ENCODE measurements at places on chromosomes 6 and 20.
A peak's percentile ranks its signal among the peaks of the same experiment; 100 is the strongest.

DNA sequence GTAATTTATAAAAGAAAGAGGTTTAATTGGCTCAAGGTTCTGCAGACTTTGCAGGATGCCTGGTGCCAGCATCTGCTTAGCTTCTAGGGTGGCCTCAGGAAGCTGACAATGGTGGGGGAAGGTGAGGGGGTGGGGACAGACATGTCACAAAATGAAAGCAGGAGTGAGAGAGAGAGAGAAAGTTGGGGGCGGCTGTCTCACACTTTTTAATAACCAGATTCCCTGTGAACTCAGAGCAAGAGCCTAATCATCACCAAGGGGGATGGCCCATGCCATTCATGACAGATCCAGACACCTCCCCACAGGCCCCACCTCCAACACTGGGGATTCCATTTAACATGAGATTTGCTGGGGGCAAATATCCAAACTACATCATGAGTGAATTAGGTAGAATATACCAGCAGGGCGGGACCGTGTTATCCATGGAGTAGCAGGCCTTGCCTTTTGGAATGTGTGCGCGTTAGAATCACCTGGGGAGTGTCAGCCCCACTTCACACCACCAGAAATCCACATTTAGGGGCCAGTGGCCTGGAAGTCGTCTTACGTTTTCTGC lies 258.8 kb downstream of the CDH4 start:
- no peak for DNase-seq

DNA sequence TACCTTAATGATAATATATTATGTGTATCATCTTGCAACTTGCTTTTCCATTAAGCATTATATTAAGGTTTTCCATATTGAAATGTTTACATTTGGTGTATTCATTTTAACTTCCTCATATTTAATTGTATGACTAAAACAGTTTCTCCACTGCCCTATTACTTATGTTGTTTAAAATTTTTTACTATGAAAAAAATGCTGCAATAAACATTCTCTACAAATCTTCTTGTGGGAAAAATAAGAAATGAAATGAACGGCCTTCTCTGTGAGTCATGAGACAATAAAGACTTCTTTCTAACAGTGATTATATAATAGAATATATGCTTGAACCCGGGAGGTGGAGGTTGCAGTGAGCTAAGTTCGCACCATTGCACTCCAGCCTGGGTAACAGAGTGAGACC lies 25.5 kb downstream of the FASTKD5 start:
- DNase-seq = no peak

DNA sequence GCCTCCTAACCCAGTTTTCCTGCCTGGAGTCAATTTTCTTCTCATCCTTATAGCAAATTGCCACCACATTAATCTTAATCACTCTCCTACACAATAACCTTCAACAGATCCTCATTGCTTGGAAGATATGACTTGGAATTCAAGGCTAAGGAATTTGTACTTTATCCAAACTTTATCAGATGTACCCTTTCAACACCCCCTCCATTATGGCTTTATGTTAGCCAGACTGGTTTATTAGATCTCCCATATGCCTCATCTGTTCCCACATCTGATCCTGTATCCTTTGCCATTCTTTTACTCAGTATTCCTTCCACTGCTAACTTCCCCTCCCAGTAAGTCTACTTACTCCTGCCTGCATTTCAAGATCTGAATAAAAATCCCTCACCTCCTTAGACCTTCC lies 4.0 kb upstream of the FRK start:
- DNase-seq = no peak

GRCh38 chr6:26045928-26046368 lies 41.3 kb upstream of the HFE start:
- no peak for DNase-seq

- DNase-seq = no peak
These were observed 354.1 kb downstream of the RFPL4B start for GRCh38 chr6:112701201-112701600.

GRCh38 chr6:51260003-51260402 lies 441.3 kb downstream of the TFAP2B start:
- no peak for DNase-seq

DNA sequence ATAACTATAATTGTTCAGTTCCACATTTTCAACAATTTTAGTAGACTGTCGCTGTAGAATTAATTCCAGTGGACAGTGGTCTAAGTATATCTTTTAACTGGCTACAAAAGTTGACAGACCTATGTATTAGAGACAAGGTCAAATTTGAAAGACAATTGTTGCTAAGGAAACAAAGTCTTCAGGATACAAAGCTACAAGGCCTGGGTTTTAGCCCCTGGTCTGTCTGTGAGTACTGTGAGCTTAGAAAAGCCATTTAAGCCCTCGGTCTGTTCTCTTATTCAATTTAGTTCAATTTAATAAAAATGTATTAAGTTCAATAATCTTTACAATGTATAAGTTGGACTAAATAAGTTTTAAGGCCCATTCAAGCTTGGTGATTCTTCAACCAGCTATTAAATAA lies 352.5 kb downstream of the HDGFL1 start:
- DNase-seq = no peak

DNA sequence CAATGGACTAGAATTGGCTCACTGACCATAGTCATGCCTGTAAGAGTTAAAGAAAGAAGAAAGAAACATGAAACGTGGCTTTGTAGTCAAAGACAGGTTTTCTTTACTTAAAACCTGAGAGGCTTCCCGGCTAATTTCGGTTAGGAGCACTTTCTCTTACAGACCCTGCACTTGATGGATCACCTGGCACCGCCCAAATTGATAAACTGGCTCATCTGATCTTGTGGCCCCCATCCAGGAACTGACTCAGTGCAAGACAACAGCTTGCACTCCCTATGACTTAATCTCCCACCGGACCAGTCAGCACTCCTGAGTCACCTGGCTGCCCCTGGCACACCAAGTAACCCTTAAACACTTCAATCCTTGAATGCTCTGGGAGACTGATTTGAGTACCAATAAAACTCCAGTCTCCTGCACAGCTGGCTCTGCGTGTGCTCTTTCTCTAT lies 12.3 kb downstream of the TMEM14B start:
- DNase-seq = peak; percentile 54

DNA sequence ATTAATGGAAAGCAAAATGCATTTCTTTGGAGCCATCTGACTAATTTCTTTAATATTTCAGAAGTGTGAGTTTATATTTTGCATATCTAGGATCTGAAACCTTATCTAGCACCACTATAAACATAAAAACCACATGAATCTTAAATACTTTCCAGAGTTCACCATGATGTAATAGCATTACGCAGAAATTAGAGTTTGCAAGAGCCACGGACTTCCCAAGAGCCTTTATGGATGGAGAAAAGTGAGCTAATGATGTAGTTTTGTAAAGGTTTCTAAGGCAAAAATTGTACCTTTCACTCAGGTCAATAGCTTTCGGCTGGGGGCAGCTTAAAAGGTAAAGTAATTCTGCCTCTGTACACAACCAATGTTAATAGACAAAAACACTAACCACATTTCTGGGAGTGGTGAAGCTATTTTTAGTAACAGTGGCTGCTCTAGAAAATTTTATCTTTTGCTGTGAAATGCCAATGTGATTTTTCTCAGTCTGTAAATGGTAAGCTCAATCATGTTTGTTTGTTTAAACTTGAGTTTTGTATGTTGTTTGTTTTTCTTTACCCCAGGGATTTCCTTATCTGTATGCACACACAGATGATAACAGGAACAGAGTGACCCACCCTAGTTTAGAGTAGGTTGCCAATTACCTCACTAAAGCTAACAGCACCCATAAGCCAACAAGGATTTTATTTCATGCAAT lies 80.5 kb downstream of the FILIP1 start:
- DNase-seq = no peak

DNA sequence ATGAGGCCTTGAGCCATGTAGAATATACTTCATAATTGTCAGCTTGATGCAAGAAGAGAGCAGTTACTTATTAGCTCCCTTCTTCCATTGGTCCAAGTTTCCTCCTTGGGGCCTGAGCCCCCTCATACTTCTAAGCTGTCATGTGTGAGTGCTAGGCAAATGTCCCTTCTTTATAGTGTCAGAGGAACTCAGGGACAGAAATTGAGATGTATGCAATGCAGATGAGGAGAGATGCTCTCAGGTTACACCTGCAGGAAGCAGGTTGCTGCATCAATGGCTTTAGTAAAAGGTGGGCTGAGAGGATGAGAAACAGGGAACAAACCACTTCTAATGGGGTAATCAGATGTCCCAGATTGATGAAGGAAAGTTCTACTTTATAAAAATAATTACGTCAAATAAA lies 6.7 kb upstream of the PDSS2 start:
- DNase-seq = no peak

GRCh38 chr6:31087494-31088089 lies 24.8 kb downstream of the C6orf15 start:
- peak; percentile 94 for DNase-seq

- no peak for DNase-seq
These were observed 282.7 kb downstream of the PLCB1 start for GRCh38 chr20:8414586-8415274.

DNA sequence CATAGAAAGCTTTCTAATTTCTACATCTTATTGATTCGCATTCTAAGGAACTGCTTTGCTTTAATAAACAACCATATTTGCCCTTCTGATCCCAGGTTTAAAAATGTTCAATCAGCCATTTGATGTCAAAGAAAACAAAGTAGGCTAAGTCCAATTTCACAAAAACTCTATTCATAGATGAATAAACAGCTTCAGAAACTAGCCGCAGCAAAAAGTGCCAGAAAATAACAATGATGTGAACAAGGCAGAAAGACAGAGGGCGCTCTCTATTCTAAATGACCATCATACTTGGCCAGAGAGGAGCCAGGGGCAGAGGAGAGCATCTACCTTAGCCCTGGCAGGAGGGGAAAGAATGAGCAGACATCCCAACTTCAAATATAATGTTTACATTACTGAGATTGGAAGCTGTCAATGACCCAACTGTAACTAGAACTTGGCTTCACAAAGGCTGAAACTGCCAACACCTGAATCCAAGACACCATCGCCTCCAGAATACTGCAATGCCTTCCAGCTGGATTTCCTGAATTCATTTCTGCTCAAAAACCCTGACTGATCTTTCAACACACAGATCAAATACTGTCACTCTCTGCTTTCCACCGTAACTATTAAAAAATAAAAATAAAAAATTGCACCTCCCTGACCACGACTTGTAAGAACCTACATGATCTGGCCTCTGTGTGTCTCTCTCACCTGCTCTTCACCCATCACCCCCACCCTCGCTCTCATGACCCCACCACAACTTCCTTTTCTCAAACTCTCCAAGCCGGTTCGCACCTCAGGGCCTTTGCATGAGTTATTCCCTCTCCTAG lies 9.5 kb downstream of the CNKSR3 start:
- DNase-seq = no peak

- no peak for DNase-seq
These were observed 27.3 kb downstream of the KDM1B start for GRCh38 chr6:18182568-18182967.

DNA sequence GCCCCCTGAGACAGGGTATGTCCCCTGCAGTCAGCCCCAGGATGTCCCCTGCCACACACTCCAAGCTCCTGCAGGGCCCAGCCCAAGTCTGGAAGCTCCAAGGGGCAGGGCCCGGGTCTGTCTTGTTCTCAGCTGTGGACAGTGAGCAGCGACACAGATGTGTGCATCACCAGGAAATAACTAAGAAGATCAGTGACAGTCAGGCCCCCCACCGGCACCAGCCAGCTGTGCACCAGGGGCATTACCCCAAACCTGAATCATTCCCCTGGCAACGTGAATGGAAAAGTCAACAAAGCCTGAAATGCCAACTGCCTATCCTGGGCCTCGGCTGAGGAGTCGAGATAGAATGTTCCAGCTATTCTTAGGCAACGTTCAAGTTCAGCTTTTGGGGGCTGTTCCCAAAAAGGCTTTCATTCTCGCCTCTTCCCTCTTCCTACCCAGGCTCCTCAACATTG lies 105.0 kb downstream of the PREX1 start:
- no peak for DNase-seq

DNA sequence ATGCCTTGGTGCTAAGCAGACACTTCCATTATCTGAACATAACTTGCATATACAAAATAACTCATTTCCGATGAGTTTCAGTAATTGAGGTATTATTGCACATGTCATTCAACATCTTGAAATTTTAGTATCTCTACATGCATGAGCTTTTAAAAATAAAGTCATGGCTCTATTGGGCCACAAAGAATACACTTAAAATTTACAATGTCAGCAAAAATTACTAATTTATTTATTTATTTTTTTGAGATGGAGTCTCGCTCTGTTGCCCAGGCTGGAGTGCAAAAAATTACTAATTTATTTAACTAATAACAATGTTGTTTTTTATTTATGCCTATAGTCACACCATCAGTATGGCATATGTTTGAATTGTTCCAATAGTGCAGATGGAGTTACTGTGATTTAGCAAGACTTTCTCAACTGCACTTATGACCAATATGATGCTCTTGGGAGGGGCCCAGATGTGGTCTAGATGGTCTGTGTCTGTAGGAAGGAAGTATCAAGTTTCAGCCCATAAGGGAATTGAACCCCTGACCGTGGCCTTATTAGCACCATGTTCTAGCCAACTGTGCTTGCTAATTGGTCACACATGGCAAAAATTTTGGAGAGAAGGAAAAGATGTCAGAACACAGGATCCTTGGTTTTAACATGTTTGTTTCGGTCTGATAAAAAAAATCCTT lies 370.7 kb upstream of the TSHZ2 start:
- DNase-seq = no peak

GRCh38 chr6:2324166-2324953 lies 79.0 kb upstream of the GMDS start:
- no peak for DNase-seq

- no peak for DNase-seq
These were observed 223.6 kb downstream of the KIF16B start for GRCh38 chr20:16349523-16350260.

DNA sequence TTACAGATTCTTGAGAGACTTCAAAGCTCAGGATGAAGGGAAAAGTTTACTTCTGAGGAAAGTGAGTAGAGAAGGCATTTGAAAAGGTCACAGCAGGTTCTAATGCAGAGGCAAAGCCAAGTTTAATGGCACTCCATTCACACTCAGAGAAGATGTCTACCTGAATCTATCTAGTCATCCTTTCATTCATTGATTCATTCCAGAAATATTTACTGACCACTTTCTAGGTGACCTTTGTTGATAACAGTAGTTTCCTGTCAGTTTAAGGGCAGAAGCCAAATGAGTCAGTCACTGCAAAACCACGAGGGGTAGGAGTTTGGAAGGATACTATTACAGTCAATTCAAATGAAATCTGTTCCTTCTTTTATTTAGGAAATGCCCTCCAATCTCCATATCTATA lies 30.8 kb downstream of the FBXO5 start:
- no peak for DNase-seq

DNA sequence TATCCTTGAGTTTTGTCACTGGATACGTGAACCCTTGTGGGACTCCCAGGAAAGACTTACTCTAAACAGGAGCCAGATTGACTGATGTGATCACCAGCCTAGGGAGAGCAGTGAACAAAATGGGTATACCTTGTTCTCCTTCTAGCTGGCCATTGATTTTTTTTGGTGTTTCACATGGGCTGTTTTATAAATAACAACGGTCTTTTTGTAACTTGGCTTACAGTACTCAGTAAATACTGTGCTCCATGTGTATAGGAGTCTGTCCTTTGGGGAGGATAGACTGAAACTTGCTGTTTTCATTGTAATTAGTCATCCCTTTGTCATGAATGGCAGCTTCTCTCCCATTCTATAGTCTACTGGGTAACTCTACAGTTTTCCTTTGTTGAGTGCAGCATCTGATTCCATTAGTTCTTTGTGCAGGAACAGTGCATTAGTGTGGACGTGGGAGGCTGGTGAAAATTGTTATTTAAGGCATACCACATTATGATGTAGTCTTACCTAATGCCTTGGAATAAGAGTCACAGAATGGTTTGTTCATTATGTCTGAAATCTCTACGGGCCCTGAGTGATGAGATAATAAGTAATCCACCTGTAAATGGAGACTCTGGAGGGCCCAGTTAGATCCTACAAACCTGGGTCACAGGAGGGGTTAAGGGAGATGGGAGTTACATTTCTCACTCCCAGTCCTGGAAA lies 89.5 kb downstream of the TIAM2 start:
- DNase-seq = no peak

All from WERI-Rb-1 (cell line).